ENCODE measurements at places on chromosomes 2 and 18. TPM values are rescaled to one million over a fixed set of nuclear protein-coding genes. Genes with fewer than 3 reads are reported as not detected.

- no peak for DNase-seq
These were observed 14.6 kb upstream of the MEP1B start for GRCh38 chr18:32175265-32175664.

PAIP2B gene
- 0.18 TPM for polyA plus RNA-seq

DNA sequence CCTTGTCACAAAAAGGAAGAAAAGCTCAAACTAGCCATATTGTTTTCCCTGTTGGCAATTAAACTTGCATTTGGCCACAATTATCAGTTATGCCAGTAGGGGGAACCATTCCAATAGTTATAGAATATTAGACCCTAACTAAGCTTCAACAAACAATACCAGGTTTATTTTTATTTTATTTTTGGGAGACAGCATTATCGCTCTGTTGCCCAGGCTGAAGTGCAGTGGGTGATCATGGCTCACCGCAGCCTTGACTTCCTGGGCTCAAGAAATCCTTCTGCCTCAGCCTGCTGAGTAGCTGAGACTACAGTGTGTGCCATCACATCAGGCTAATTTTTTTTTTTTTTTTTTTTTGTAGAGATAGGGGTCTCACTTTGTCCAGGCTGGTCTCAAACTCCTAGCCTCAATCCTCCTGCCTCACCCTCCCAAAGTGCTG lies 102.1 kb downstream of the ATAD2B start:
- peak; percentile 51 for DNase-seq

GRCh38 chr2:24412812-24413211 lies 52.5 kb upstream of the ITSN2 start:
- no peak for DNase-seq

DNA sequence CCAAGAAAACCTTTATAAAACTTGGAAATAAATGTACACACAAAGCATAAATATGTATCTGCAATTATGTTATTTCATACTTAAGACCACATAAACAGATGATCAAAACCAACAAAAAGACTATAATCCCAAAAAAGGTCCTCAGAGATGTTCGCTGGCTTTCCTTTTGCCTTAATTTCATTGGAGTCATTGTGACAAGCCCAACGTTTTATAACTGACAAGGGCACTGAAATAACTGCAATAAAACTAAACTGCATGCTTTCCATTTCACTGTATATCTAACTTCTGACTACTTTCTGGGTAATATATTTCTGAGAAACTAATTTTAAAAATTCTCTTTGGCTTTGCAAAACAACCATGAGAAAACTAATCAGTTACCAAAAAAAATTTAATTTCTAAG lies 56.5 kb downstream of the REV1 start:
- DNase-seq: no peak

ACKR3 gene
- not detected for polyA plus RNA-seq

DSG1 gene
- 0.04 TPM for polyA plus RNA-seq

RNF125 gene
- 0.84 TPM for polyA plus RNA-seq

GRCh38 chr18:3083766-3084165 lies 70.8 kb upstream of the LPIN2 start:
- DNase-seq: no peak

GRCh38 chr18:58394046-58394445 lies 234.8 kb downstream of the ALPK2 start:
- DNase-seq: no peak

DNA sequence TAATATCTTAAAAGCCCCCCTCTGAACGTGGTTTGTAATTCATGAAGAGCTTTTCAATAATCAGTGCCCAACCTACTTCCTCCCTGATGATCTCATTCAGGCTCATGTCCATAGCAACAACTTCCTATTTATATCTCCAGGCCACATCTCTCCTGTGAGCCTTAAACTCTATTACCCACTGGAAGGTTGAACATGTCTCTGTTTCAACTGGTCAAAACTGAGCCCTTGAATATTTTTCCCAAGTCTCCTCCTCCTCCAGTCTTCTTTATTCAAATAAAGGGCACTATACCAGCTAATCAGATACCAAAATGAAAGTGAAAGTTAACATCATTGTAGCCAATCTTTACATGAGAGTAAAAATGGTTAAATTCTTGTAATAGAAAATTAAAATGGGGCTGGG lies 63.7 kb upstream of the ITGA4 start:
- DNase-seq: peak; percentile 18

- DNase-seq: no peak
These were observed 98.1 kb downstream of the PLB1 start for GRCh38 chr2:28594000-28594331.

GRCh38 chr2:221653182-221653581 lies 81.1 kb upstream of the EPHA4 start:
- DNase-seq: no peak

DNA sequence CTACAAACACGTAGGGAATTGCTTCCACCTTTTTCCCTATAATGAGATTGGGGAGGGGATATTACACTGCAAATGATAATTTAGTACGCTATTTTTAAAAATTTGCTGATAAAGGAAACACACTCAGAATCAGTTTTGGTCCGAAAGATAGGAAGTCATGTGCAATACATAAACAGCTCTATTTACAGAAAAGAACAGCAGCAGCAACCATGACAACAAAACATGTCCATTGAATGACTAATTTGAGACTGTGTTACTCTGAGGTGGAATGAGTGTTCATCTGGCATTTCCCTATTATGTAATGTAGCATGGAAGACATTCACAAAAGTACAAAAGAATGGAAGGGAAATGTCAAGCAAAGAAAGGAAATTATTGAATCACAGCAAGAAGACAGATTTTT lies 337.2 kb downstream of the NBAS start:
- no peak for DNase-seq

UGT1A3 gene
- polyA plus RNA-seq: 0.39 TPM

FAM161A gene
- polyA plus RNA-seq: 2.7 TPM

GRCh38 chr2:446963-447530 lies 159.2 kb upstream of the ALKAL2 start:
- no peak for DNase-seq

DNA sequence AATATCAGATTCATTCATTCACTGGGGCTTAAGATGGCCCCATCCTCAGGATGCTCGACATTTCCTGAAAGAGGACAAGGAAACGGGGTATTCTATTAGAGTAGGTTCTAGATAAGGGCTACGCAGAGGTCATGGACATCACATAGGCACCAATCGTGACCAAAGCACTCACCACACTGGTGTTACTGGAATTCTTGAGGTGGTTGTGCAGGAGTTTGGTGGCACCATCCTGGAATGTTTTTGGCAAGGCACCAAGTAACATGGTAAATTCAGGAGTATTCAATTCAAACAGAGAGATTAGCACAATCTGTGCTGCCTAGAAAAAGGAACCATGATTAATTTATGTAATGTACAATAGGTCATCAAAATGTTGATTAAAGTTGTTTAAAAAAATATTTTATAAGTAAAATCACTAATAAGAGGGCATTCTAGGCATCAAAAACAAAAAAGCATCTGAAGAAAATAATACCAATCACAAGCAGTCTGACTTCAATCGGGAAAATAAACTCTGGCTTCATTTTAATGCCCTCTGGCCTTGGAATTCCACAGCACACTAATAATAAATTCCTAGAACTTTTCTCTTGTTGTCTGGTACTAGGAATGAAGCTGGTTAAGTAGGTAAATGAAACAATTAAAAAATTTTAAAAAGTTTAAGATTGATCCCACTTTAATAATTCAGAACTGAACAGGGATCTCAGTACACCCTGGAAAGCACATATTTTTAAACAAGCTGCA lies 102.8 kb upstream of the TFCP2L1 start:
- DNase-seq: no peak

GAREM2 gene
- 0.37 TPM for polyA plus RNA-seq

CTAGE1 gene
- not detected for polyA plus RNA-seq

DNA sequence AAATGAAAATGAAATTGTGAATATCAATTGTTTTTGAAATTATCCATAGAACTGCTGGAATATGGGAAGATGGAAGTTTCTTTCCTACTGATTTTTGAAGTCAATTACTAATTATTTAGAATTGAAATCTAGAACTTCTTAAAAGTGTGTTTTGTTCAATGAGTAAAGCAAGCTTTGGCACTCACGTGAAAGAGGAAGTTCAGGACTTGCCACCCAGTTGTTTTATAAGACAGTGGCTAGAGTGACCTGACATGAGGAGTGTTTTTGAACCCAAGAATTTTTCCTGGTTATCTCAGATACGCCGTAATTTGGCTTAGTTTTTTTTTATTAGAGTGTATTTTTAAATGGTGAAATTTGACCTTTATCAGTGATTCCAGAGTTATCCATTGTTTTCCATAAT lies 3.5 kb downstream of the MXD1 start:
- no peak for DNase-seq

DNA sequence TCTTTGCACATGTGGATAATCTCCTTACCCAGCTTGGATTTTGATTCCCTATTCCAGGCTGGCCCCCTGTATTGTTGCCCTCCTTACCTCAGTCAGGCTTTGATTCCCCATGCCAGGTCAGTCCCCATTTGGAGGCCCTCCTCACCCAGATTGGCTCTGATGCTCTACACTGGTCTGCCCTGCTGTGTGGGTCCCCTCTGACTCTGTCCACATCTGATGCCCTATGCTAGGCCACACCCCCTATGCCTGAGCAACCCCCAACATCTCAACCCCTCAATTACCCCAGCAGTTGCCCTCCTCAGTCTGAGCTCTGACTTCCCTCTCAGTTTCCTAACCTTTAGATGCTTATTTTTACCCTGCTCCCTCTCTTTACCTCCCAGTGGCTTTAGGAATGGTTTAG lies 89.4 kb downstream of the UBR3 start:
- no peak for DNase-seq

DNA sequence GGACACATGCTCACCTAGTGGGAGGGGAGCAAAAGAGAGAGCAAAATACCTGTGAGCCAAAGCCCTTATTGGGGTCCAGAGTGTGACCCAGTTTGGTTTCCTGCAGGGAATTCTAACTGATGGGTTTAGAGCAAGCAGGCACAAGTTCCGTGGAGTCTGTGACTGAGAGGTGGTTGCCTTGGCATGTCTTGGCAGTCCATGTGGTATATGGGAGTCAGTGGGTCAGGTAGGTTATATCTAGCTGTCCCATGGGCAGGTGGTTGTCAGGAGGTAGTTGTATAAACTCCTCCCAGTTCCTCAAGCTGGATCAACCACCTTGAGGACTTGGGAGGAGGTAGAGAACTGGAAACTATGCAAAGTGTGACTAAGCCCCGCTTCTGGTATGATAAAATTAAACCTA lies 452.8 kb upstream of the VWC2L start:
- no peak for DNase-seq

PARD6G gene
- polyA plus RNA-seq: 3.6 TPM

HPCAL1 gene
- 38.6 TPM for polyA plus RNA-seq

LRRTM4 gene
- polyA plus RNA-seq: 1.2 TPM

DNA sequence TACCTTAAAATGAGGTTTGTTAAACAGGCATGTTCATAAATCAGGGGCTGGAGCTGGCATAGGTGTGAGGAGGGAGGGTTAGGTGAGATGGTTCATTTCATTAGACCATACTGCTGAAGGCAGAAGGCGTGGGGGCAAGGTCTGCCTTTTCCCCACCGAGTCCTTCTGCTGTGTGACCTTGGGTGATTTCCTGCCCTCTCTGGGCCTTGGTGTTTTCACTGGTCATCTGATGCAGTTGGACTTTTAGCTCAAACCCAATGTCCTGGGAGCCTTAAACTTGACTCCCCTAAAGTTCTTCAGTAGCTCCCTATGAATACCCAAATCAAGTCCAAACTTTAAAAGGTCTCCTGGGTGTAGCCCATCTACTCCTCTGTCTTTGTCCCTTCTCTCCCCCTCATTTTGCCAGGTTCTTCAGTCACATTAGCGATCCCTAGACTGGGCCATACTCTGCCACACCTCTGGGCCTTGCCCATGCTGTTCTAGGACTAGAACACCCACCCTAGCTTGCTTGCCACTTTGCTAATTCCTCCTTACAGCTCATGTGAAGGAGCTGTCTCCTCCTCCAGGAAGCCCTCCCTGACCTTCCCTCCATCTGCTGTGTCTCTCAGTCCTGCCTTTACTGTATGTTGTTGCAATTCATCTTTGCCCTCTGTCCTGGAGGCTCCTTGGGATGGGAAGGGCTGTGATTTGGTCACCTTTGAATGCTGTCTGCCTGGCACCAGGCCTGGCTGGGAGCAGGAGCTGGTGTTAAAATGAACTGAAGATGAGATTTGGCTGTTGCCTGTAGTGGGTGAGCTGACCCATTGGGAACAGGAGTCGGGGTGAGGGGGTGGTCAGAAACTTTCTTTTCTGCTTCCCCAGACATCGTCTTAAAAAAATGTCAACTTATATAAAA lies 85.4 kb upstream of the HS6ST1 start:
- DNase-seq: no peak

DLGAP1 gene
- 0.03 TPM for polyA plus RNA-seq

TUBA4B gene
- polyA plus RNA-seq: 0.22 TPM

DNA sequence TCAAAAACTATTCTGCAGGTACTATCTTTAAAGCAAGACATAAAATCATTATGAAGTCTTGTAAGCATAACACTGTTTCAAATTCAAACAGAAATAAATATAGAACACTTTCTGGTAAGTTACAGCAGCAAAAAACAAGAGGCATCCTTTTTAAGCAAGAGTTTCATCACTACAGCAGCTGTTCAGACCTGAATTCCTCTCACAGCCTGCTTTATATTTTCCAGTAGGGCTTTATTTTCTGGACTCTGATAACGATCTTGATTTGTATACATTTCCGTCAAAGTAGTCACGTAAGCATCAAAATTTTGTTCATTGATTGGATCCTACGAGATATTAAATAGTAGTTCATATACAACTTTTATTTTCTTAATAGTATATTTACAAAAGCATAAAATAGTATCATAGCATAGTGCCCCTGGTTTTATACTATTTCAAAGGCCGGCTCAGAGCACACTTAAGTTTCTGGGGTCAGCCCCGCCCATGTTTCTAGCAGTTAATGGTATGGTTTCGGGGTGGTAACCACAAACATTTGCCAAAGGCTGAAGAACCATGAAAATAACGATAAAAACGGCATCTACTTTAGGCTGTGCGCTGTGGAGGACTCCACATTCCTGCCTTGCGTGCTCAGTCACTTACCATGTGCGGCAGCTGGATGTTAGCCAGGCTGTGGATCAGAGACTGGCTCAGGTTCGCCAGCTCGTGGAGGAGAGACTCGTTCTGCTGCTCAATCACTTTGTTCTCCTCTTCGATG lies 47.5 kb upstream of the PXDN start:
- DNase-seq: no peak

- DNase-seq: no peak
These were observed 77.6 kb downstream of the MEP1B start for GRCh38 chr18:32267463-32267862.

TEX44 gene
- polyA plus RNA-seq: not detected

- no peak for DNase-seq
These were observed 184.1 kb downstream of the HDAC4 start for GRCh38 chr2:239216614-239217273.

DNA sequence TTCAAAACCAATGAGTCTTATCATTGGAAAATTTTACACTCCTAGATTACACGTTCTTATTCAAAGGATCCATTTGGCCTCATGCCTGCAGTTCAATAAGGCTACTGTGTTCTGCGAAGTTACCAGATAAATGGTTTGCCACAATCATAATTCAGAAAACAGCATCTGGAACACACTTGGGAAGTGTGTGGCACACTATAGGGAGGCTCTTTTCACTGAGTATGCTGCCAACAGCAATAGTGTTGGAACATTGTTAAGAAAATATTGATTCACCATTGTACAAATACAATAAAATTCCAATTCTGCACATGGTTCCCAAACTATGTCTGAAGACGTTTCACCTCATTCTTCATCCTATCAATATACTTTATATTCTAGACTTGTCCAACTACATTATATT lies 141.4 kb upstream of the DOK6 start:
- no peak for DNase-seq

DHRS9 gene
- not detected for polyA plus RNA-seq

All from HepG2 (cell line).